ENCODE measurements at places on chromosomes 2 and 18. TPM values are rescaled to one million over a fixed set of nuclear protein-coding genes. Genes with fewer than 3 reads are reported as not detected.

Gene TCF7L1
- 8.5 TPM for total RNA-seq

DNA sequence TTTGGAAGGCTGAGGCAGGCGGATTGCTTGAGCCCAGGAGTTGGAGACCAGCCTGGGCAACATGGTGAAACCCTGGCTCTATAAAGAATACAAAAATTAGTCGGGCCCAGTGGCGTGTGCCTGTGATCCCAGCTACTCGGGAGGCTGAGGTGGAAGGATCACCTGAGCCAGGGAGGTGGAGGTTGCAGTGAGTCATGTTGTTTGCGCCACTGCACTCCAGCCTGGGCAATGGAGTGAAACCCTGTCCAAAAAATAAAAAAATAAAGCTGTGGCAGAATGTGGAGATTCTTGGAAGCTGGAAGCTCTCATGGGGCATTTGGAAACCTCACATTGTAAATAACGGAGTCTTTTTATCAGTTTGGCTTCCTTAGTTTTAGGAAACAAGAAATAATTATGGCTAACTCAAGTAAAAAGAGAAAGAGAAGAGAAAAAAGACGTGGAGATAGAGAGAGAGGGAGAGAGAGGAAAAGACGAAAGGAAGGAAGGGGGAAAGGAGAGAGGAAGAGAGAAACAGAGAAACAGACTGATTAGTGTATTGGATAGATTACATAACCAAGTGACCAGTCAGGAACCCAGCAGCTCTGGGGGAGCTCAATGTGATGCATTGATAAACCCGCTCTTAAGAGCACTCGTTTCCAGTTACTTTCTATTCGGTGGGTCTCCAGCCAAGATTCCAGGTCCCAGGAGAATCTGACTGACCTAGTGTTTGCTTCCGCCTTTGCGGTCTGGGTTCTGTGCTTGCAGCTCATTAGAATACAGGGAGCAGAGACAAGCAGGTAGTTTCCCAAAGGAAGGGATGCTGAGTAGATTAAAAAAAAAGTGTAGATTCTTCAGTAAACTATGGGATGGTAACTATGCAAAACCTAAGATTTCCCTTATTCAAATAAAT, 1.1 kb upstream of the SPAST start:
- DNase-seq, result peak; percentile 40

Gene CYP1B1
- total RNA-seq, result 23.7 TPM

- no peak for DNase-seq
Measured at GRCh38 chr2:183964565-183964964, 633.8 kb upstream of the ZNF804A start.

DNA sequence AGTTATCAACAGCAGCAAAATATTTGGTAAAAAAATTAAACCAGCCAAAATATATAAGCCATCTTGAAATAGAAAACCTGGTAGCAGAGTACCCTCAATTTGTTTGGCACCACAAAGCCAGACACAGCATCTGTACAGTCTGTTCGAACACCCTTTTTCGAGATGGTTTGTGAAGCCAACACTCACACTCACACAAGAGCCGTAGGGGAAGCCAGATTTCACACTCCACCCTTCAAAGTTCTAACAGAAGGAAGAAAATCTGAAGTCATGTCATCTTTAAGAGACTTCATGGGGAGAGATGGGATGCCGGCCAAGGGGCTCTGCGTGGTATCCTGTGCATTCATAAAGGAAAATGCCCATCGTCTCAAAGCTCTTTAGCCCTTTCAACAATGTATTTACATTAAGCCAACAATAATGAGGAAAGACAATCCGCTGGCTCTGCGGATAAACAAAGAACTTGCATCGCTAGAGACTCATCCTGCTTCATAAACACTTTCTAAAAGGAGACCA, 451.5 kb upstream of the CHST9 start:
- no peak for DNase-seq

Gene PLEKHM3
- 32.6 TPM for total RNA-seq

GRCh38 chr2:224196810-224197209, 157.7 kb upstream of the SERPINE2 start:
- DNase-seq, result no peak

DNA sequence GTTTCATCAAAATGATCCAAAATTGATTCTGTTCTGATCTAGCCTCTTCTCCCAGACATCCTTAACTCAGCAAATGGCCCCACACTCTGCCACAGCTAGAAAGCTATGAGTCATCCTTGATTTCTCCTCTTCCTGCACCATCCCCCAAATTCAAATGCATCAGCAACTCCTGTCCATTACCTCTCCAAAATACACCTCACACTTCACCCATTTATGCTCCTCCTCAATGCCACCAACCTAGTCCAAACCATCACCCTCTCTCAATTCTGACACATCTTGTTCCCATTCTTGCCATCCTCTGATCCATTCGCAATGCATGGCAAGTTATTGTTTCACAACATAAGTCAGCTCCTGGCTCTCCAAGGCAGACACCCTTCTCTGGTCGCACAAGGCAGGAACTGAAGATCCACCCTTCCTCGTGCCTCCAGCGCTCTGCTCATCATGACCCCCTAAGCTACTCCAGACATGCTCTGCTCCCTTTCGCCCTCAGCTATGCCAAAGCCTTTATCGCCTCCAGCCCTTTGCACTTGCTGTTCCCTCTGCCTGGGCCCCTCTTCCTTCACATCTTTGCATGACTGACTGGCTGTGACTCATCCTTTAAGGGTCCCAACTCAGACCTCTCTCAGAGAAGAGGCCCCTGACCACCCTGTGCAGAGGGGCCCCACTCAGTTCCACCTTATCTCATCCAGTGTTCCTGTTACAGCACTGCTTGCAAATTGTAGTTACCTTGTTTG, 83.6 kb downstream of the MREG start:
- DNase-seq, result no peak

- DNase-seq, result no peak
Measured at GRCh38 chr2:21535826-21536225, 412.1 kb downstream of the TDRD15 start.

Measured in cerebellum (tissue), 4 donors.